ENCODE measurements at places on chromosomes 6 and 20.

DNA sequence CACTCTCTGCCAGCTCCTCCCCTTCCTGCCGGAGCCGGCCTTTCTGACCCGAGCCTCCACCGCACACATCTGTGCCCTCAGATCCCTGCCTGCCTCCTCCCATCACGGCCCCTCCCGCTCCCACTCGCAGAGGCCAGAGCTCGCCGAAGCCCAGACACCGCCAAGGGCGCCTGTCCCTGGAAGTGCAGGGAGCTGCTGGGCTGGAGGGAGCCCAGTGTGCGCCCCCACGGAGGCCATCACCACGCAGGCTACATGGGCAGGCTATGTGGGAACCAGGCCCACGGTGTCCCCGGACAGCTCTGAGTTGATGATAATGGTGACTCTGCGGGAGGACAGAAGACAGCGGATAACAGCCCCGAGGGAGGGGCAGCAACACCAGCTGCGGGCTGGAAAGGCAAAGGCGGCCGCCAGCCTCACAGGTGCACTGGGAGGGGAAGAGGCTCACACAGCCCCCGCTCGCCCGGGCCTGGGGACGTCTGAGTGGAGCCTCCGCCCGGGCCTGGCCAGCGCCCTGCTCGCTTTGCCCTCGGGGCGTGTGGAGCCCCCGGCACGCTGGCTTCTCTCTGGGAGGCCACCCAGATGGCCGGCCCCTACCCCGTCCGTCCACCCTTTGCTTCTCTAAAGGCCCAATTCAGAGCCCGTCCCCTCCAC is 154.9 kb downstream of the DLL1 start:
- no peak for DNase-seq

DNA sequence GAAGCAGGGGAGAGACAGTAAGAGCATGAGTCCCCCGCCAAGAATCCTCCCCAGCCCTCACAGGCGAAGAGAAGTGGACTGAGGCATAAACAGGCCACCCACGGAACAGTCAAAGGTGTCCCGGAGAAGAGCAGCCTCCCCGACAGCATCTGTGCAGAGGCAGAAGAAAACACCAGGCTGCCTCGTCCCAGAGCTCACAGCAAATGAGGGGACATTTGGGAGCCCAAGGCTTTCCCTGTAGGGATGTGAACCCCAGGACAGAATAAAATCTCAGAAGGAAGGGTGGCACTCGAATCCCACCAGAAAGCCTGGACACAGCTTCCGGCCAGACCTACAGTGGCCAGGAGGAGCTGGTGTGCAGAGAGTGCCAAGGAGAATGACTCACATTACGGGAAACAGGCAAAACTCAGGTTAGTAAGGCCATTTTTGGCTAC is 90.4 kb downstream of the DLL1 start:
- no peak for DNase-seq

- no peak for DNase-seq
These were observed 470.2 kb downstream of the ADGRB3 start for GRCh38 chr6:69105288-69105687.

DNA sequence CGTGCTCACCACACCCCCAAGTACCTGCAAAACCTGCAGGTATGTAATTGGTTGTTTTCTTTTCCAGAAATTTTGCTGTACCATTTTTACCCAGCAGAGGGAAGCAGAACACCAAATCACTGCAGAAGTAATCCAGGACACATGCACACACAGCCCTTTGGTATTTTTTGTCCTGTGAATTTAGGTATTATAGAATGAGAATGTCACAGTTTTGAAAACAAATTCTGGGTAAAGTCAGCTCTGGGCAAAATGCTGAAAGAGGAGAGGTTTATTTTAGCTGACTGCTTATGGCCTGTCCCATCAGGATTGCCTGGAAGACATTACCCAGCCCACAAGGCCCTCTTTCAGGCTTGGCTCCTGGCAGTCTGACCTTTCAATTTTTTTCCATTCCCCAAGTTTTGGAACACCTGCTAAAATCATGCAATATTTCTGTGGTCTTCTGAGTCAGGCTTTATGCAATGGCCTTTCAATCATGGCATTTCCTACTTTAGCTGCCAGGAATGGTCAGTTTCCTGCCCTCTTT is 3.5 kb upstream of the EFHC1 start:
- no peak for DNase-seq

DNA sequence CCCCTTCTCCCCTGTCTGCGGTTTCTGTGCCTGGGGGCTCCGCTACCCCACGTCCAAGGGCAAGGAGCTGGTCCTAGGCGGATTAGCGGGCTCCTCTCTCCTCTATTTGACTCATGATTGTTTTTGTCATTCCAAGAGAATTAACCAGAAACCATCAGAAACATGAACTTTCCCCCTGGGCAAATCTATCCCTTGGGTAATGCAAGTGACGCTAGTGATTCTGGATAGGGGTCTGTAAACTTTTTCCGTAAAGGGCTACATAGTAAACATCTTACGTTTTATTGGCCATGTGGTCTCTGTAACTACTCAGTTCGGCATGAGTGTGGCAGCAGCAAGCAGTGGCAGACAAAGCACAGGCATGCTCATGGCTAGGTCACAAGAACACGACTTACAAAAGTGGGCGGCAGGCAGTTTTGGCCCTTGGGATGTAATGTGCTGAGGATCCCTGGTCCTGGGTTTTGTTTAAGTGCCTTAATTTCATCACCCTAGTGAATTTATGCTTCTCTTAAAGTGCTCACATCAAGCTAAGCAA is 654 bp downstream of the CST11 start:
- DNase-seq = no peak

DNA sequence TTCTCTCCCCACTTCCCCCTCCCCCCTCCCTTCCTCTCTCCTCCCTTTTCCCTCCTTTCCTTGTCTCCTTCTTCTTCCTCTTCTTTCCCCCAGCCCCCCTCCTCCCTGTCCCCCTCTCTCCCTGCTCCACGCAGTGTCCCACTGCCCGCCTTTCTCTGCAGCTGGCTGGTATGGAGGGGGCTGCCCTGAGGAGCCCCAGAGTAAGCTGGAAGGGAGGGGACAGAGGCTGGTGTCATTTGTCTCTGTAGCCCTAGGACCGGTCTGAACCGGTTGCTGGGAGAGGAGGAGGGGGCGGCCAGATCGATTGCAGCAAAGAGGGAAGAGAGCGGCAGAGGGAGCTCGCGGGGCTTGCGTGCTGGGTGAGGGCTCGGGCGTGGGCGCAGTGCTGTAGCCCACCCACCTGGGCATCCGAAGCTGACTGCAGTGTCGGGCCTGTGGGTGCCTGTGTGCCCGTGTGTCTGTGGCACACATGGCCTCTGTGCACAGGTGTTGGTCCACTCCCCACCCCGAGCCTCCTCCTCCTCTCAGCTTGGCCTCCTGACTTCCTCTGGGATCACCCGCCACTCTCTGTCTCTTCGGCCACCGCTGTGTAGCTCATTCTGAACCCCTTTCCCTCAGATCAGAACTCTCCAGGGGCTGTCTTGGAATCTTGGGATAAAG is 50.6 kb downstream of the SRC start:
- no peak for DNase-seq

GRCh38 chr20:16488086-16488485 is 85.2 kb downstream of the KIF16B start:
- DNase-seq = no peak

DNA sequence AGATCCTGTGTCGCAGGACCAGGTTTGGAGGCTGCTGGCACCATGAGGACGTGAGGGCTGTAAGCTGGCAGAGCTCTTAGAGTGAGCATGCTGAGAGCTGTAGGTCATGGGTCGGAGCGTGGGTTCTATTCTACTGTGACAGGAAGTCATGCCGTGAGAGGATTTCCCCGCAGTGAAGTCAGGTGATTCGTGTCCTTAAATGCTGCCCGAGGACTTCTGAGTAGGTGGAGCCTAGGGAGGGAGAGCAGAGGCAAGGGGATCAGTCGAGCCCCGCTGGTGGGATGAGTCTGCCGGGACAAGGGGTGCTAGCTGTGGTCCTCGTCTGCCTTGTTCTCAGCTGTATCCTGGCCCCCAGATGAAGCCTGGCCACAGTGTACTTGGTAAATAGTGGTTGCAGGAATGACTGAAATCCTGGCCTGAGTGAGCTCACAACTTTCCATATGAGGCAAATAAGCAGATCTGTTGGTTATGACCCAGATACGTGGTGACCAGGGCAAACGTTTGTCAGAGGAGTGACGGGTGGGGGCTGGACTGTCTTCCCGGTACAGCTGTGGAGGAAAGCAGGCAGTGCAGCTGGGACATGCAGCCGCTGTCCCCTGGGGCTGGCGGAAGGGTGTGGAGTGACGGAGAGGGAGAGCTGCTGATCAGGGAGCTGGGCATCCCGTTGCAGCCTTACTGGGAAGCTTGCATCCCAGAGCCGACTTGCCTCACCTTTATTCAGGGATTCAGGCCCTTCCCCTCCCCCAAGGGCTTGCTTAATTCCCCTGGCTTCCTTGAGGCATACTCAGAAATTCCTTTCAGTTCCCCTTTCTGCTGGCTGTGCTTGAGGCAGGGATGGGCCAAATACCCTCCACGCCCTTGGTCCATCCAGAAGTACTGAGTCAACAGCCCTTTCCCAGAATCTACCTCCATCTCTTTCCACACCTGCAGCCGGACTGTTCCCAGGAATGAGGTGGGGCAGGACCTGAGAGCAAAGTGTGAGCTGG is 250.9 kb upstream of the RREB1 start:
- no peak for DNase-seq

GRCh38 chr20:19129976-19130612 is 82.3 kb upstream of the SLC24A3 start:
- no peak for DNase-seq

- no peak for DNase-seq
These were observed 24.4 kb downstream of the GRIK2 start for GRCh38 chr6:101417900-101418299.

GRCh38 chr6:5099537-5099936 is 14.4 kb downstream of the PPP1R3G start:
- no peak for DNase-seq

DNA sequence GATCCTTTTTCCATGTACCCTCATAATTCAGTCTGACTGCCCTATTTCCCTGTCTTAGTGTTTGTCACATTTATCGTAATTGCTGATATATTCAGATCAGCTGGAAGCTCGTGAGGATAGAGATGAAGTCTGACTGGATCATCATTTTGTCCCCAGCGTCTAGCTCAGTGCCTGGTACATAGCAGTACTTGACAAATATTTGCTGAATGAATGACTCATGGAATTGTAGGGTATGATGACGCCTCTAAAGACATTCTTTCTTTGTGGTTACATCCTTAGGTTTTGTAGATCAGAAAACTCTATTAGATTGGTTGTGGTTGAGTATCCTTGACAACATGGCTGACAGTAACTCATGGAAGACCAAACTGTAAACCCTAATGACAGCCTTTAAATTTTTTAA is 68.9 kb downstream of the MTHFD1L start:
- DNase-seq = peak; percentile 66

DNA sequence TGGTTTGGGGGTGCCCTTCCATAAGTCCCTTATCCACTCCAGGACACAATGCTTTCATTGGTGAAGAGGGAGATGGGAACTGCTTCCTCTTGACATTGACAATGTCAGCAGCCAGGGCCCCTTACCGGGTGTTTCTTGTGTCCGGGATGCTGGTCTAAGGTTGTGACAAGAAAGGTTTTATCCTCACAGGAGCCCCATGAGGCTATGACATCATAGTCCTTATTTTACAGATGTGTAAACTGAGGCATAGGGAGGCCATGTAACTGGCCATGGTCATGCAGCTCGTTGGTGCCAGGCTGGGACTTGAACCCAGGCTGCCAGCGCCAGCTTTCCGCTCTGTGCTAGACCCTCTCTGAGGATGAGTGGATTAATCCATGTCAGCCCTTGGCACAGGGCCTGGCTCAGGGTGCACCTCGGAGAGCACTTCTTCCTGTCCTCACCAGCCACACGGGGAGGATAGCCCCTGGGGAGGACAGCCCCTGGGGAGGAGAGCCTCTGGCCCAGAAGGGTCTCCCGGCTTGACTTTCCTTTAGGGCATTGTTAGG is 157.3 kb downstream of the SYCP2 start:
- no peak for DNase-seq

GRCh38 chr6:136607932-136608772 is 57.9 kb upstream of the MAP7 start:
- DNase-seq = no peak

DNA sequence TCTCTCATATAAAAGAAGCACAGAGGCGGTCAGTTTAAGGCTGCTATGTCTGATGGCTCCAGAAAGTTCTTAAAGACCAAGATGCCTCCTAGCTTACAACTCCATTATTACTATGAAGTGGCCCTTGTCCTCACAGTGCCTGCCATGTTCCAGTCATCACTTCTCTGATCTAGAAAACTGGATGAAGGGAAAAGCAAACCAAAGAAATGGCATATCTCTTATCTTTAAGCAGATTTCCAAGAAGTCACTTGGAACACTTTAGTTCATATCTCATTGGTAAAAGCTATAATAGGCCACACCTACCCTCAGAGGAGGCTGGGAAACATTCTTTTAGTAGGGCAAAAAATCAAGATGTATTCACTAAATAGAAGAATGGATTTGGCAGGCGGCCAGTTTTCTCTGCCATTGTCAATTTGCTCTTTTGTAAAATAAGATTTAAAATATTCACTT is 289.6 kb downstream of the TBC1D7 start:
- no peak for DNase-seq
